ENCODE measurements at places on chromosomes 3 and 15.

DNA sequence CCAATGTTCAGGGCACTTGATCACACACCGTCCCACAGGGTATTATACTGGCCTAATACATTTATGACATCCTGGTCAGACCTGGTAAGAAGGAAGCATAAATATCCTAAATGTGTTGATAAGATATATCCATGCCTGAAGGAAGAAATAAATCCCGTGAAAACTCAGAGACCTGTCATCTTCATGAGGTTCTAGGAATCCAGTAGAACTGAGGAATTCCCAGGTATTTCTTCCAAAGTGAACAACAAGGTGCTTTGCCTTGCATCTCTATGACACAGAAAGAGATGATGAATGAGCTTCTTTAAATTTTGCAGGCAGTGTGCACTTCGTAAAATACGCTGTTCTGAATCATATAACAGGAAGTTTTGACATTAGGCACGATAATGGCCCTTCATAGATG lies 78.1 kb upstream of the VGLL3 start:
- DNase-seq: no peak

- DNase-seq: no peak
Observed at GRCh38 chr3:185558395-185558794, 6.0 kb upstream of the LIPH start.

GRCh38 chr15:99857836-99858235 lies 124.6 kb upstream of the LYSMD4 start:
- DNase-seq: no peak

DNA sequence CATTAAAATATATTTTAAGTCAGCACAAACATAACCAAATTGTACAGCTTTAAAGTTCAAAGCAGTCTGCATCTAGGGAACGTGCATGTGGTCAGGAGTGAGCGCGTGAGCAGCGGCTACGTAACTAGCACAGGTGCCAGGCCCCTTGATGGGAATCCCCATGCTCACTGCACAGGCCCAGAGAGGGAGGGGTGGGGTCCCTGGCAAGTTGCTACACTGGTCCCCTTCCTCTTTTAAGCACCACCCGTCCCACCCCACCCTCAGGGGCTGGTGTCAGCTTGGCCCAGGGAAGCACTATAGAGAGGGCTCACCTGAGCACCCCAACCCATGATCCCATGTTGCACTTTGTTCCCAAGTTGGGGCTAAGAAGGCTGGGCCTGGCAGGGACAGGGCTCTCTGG lies 835 bp upstream of the GMPPB start:
- DNase-seq: no peak

DNA sequence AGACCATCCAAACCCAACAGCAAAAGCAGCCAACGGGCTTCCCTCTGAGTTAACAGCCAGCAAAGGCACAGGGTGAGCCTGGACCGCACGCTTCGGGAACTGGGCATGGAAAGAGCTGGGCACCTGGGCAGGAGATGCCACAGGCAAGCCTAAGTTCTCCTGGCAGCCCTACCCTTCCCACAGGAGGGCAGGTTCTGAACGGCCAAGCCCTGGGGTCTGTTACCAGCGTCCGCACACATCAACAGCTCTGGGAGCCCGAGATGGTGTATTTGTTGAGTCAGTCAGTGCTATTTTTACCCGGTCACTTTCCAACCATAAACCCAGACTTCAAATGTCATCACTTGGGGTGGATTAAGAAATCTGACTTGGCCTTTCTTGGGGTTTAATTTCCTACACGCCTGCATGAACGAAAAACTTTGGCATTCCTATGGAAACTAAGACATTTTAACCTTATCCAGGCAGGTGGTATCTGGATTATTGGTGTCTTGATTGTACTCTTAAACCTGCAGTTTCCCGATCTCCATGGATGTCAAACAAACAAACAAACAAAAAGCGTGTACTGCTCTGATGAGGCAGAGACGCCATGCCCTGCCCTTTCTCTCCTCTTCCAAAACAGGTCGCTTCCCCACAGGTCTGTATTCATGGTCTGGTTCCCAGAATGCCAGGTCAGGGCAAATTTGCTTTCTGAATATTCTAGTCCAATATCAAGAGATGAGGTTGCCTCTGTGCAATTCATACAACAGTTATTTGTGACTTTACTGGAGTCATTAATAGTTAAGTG lies 99.7 kb downstream of the XXYLT1 start:
- DNase-seq: no peak

DNA sequence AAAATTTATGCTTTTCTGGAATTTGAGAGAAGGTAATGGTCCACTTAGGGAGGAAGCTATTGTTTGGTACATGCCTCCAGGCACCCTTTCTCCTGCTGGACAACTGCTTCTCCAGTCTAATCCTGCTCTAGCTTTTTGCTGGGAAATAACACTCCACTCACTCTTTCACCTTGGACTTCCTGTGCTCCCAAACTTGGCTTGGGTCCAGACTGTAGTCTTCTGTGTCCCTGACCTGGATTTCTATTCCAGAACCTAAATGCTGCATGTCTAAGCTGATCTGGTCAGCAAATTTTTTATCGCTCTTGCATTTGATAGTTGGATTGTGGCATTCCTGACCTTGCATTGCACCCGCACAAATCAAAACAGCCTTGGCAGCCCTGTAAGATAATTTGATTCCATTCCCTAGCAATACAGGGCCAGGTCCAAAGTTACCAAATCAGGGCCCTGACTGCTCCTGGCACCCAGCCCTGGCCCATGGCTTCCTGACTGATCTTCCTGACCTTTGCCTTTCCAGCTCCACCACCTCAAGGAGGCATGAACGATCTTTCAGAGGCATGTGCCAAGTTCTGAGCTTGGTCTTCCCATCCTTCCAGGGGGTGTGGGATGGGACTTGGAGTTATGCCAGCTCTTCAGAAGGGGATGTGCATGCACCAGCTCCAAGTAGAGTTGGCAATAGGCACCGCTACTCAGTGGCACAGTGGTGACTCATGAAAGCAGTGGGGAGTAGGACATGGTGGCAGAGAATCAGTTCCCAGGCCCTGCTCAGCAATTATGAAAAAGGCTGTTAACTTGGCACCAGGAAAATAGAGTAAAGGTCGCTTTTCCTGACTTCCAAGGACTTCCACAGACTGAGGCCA lies 43.9 kb upstream of the GOLGA8J start:
- DNase-seq: no peak

GRCh38 chr3:9193633-9194195 lies 55.7 kb downstream of the SRGAP3 start:
- DNase-seq: no peak

DNA sequence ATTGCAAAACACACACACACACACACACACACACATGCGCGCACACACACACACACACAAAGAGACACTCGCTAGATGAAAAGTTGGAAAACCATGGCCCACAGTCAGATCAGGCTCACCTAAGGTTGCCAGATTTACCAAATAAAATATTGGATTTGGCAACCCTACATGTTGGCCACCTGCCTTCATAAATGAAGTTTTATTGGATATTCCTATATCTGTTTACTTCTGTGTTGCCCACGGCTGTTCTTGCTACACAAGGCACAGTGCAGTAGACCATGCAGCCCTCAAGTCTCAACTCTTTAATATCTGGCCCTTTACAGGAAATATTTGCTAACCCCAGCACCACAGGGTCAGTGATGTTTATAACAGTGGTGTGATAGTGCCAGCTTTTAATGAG lies 445.0 kb upstream of the PROK2 start:
- DNase-seq: no peak

DNA sequence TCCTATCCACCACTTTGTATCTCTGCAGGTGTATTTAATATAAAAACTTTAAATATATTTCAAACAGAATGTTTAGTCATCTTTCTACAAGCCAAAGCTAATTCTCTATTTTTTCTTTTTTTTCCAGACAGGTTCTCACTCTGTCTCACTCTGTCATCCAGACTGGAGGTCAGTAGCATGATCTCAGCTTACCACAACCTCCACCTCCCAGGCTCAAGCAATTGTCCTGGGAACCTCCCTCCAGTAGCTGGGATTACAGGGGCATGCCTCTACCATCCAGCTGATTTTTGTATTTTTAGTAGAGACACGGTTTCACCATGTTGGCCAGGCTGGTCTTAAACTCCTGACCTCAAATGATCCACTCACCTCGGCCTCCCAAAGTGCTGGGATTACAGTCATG lies 202.6 kb downstream of the VGLL3 start:
- no peak for DNase-seq

GRCh38 chr15:60389261-60390077 lies 8.3 kb downstream of the ANXA2 start:
- DNase-seq: no peak

- no peak for DNase-seq
Observed at GRCh38 chr3:181631901-181632300, 79.8 kb upstream of the SOX2 start.
